ENCODE measurements at places on chromosomes 5 and 9.

GRCh38 chr9:75235632-75236031 lies 147.3 kb downstream of the OSTF1 start:
- DNase-seq: no peak

GRCh38 chr5:113204525-113205161 lies 228.0 kb downstream of the DCP2 start:
- DNase-seq: no peak

GRCh38 chr5:75660678-75661465 lies 49.6 kb downstream of the ANKDD1B start:
- DNase-seq: no peak

- DNase-seq: no peak
These were observed 291.2 kb downstream of the IRX1 start for GRCh38 chr5:3886524-3887451.

- no peak for DNase-seq
These were observed 251.8 kb upstream of the NR4A3 start for GRCh38 chr9:99569840-99570239.

DNA sequence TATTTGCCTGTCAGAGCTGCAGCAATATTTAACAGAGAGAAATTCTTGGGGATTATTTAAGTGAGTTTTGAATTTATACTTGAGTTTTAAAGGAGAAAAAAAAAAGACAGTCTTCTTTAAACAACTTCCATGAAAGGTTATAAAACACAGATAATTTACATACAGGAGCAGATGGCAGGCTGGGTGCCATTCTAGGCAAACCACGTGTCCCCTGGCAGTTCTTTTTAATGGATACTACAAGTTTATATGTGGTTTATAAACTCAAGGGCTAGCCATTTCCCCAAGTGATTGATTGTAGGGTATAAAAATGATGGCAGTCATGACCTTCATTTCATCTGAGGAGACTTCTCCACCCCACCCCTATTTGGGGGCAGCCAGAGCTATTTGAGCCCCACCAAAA lies 166.6 kb downstream of the FSTL4 start:
- DNase-seq: no peak

- no peak for DNase-seq
These were observed 13.6 kb upstream of the COL27A1 start for GRCh38 chr9:114141553-114142402.

DNA sequence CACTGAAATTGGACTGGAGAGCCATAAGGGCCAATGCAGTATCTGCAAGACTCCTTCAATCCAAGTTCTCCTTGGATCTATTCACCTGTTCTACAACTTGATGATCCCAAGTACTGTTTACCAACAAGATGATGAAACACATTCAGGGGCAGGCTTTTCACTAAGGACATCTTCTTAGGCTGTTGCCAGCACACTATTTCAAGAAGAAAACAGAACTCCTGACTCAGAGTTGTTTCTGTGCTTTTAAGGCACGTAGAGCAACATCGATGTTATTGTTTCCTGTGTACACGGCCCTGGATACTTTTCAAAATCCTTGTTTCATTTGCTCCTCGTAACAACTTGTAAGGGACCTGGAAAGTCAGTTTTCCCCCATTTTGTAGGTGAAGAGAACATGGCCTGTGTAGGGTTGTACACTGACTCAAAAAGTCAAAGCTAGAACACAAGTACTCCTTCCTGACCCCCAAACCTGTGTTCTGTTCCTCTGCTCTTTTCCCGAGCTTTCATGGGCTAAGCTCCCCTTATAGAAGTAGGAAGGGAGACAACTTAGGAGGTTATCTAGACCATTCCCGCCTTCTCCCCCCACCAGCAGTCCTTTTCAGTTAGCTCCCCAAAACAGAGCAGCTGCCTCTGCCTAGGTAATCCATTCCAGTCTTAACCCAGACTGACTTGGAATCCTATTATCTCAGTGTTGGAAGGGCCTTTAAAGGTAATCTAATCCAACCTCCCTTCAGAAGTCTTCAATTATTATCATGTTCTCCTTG lies 5.2 kb upstream of the MGAT1 start:
- no peak for DNase-seq

DNA sequence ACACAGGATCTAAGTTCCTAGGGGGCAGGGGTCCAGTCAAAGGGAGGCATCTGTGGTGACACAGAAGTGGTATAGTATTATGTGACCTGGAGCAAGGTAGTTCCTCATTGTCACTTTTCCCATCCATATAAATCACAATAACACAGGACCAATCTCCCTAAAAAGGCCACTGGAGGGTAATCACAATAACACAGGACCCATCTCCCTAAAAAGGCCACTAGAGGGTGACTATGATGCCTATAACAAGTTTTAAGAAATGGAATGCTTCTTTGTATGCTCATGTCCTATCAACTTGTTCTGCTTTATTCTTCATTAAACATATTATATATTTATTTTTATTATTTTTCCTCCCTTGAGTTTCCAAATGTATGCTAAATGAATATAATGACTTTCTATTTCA lies 254.6 kb downstream of the ASTN2 start:
- no peak for DNase-seq

GRCh38 chr5:154995679-154996078 lies 17.9 kb upstream of the KIF4B start:
- no peak for DNase-seq

GRCh38 chr9:135474915-135475314 lies 4.7 kb upstream of the PPP1R26 start:
- no peak for DNase-seq

DNA sequence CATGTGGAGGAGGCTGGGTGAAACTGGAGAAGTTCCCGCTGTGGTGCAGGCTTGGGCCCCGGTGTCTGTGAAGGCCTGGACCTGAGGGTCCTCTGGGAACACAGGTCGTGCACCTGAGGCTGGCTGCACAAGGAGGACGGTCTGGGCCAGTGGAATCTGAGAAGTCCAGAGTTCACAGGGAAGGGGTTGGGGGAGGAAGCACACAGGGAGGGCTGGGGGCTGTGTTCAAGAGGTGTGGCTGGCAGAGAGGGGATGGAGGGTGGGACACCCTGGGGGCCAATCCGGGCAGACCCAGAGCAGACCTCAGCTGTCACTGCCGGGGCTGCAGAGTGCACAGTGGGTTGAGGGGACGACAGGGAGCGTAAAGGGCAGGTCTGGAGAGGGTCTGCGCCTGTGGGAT lies 2.6 kb downstream of the SLC9A3 start:
- no peak for DNase-seq

GRCh38 chr9:5787759-5788302 lies 45.1 kb downstream of the ERMP1 start:
- no peak for DNase-seq

DNA sequence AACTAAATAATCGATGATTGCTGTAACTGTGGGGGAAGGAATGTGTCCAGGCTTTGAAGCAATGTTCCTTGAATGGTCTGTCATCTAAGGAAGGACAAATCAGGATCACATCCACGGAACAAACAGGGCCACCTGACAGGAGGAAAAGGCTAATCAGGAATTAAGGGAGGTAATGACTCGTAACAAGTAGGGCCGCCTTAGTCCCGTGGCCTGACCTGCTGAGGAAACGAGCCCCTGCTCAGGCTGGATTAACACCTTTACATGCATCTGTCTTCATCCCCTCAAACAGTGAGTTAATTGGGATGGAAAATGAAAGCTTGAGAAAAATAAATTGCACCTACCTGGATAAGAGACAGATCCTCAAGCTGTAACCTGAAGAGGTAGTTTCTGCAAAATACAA lies 227.8 kb downstream of the SEMA5A start:
- DNase-seq: no peak

- no peak for DNase-seq
These were observed 1177.3 kb upstream of the CDH18 start for GRCh38 chr5:21165344-21165743.

DNA sequence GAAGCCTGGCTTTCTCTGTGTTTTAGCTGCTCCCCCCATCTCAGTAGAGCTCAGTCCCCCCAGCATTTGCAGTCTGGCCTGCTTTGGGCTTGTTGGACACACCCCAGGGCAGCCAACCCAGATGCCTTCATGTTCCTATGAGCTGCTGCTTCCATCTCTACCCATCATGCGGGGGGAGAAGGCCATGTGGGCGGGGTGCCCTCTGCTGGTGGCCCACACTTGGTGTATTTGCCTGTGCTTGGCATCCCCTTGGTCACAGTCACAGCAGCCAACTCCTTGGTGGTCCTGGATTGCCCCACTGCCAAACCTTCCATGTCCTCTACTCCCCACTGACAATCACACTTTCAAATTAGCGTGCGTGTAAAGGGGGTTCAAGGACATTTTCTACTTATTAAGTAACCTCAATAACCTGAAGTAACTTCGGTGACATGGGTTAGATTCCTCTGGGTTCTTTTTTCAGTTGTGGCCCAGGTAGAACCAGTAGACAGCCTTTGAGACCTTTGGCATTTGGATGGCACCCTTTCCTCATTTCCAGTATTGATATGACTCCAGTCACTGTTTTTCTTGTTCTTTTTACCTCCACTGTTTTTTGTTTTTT lies 42.8 kb downstream of the SNX30 start:
- DNase-seq: peak; percentile 22

GRCh38 chr5:39469176-39469575 lies 44.4 kb upstream of the DAB2 start:
- DNase-seq: no peak

- no peak for DNase-seq
These were observed 362.8 kb upstream of the RPS23 start for GRCh38 chr5:82640916-82641315.

- no peak for DNase-seq
These were observed 26.8 kb downstream of the CEP78 start for GRCh38 chr9:78262655-78263054.

DNA sequence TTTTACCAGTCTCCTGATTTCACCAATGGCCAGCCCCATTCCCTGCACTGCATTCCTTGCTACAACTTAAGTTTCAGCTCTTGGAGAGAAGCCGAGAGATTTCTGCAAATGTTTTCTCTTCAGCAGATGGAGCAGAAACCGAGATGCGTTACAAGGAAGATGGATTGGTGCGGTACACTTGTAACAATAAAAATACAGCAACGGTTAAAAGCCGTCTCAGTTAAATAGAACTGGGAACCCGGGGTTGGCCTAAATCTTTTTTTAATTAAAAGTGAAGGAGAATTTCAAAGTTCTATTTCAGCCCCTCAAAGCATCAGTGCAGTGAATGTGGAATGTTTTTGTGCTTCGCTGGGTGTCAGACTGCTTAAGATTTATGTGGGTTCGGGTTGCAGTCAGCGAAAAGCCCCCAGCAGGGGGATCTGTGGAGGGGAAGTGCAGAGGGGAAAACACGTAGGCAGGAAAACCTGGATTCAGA lies 19.8 kb downstream of the BRINP1 start:
- DNase-seq: no peak

DNA sequence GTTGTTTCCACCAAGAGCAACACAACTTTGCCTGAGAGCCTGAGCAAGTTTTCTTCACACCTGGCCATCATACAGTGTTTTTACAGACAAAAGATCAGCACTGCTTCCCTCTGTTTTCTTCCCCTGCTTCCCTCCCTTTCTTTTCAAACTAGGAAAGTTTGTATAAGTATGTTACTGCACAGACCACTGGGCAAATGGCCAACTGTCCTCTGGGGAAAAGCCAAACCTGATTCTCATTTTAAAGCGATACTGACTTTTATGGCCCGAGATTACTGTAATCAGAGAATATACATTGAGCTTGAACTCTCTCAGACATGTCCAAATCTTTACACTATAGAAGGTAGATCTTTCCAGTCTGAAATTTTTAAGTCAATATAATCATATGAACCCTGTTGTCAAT lies 415.0 kb downstream of the NFIB start:
- no peak for DNase-seq

- no peak for DNase-seq
These were observed 32.0 kb downstream of the ANGPTL2 start for GRCh38 chr9:127090341-127090985.

GRCh38 chr9:17694336-17694735 lies 115.5 kb downstream of the SH3GL2 start:
- DNase-seq: no peak

GRCh38 chr5:38423276-38424147 lies 132.9 kb downstream of the LIFR start:
- no peak for DNase-seq

GRCh38 chr5:15615859-15616258 lies 115.9 kb downstream of the FBXL7 start:
- DNase-seq: no peak

DNA sequence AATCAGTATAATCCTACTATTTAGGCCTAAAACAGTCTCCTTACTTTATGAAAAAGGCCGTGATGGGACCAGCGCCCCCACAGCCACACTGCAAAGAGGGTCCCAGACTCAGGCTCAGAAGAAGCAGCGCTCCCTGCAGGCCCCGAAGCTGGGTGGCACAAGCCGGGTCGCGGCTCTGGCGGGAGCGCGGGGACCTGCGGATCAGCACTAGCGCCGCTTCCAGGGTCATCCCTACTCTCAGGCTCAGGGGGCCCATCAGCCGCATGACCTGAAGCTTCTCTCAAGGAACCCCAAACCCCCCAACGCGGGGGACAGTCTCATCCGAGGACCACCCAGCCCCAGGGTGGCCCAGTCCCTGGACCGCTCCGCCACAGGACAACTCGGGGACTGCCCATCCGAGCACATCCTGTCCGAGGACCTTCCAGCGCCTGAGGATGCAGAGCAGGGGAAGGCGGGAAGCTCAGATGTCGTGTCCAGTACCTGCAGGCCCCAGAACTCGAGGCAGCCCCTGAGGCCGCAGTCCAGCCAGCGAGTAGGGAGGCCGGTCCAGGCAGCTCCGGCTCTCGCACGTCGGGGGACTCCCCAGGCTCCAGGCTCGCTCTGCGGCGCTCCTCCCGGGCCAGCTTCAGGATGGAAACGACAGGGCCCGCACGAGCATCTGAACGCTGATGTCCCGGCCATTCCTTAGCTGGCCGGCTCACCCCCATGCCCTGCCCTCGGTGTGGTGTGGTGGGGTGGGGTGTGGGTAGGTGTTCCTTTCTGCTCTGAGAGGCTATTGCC lies 32.4 kb upstream of the CDK20 start:
- DNase-seq: no peak

GRCh38 chr5:180291234-180291940 lies 496 bp downstream of the MAPK9 start:
- no peak for DNase-seq
